Right ventricle myocardium inferior (tissue), 1 donor: ENCODE measurements at places on chromosomes 5 and 9. TPM values are rescaled to one million over a fixed set of nuclear protein-coding genes. Genes with fewer than 3 reads are reported as not detected.

Gene KIF4B
- total RNA-seq: not detected

Gene SPATA31E1
- total RNA-seq: not detected

Gene MARVELD2
- total RNA-seq: 1.5 TPM

Gene STPG3
- total RNA-seq: 1.4 TPM

Gene KLF4
- 36.9 TPM for total RNA-seq

Gene UGT3A2
- total RNA-seq: not detected

Gene GLRX
- 111 TPM for total RNA-seq

Gene PCDHA9
- total RNA-seq: not detected

Gene EXOSC2
- 11.2 TPM for total RNA-seq

- DNase-seq: no peak
These were observed 540.2 kb upstream of the TRPC7 start for GRCh38 chr5:136905571-136905970.

DNA sequence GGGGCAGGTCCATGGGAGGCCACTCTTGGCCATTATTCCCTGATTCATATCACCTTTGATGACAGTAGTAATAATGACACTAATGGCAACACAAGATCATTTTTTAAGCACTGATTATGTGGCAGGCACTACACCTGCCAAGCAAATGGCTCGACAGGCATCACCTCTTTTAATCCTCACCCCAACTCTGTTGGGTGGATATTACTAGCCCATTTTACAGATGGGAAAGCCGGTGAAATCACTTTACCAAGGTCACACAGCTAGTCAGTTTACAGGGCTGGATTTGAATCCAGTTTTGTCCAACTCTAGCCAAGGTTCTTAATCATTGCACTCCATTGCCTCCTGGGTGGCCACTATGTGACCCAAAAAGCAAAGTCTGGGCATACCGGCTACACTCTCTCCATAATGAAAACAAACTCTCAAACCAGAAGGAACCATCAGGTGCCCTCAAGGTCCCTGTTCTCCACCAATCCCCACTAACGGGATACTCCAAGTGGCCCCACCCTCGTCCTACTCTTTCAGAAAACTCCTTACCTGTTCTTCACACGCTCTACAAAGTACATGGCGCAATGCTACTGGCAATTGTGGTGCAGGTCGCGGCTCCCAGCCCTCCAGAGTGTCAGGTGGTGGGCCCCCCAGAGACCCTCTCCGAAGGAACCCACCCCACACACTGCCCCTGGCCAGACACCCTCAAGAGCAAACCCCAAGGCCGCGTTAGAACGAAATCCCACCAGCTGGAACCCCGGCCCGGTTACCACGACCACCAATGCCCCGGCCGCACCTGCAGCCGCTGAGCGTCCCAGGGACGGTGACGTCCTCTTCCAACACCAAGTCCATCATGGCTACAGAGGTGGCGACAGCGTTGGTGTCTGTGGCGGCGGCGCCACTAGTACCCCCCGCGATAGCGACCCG, 572 bp downstream of the CDK5RAP2 start:
- DNase-seq: no peak

DNA sequence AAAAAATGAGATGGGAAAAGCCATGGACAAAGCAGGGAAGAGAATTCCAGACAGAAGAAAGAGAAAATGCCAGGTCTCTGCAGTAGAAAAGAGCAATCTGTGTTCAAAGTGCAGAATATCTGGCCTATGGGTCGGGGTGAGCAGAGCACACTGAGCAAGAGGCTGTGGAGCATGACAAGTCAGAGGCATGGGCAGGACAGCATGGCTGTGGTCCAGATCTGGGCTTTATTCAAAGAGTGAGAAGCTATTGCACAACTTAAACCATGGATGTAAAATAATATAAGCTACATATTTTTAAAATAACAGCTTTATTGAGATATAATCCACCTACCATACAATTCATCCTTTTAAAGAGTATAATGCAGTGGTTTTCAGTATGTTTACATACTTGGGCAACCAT, 133.1 kb upstream of the SPDL1 start:
- no peak for DNase-seq

DNA sequence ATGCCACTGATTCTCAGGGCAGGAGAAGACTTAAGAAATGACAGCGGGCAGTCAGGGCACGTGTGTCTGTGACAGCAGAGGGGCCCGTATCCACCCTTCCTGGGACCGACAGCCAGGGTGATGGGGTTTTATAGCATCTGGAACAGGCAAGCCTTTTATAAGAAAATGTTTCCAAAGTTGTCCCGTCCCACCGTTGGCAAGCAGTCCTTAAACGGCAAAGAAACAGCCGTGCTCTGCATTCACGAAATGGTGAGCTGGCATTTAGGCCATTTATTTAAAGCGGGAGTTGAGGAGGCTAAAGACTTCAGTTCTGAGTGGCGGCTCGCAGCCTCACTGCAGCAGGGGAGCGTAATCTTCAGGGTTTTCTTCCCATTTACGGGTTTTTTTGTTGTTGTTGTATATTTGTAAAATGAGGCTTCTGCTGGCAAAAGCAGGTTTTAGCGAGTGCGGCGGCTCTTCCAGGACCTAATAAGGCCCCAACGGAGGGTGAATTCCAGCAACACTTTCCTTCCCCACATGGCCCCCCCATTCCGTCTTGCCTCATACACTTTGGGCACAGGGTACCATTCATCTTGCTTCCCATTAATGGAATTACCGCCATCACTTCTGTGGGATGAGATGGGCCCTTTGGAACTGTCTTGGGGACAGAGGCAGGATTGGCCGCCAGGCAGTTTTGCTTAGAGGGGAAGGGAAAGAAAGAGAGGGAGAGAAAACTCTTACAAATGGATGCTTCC, 15.8 kb downstream of the NEK6 start:
- no peak for DNase-seq

DNA sequence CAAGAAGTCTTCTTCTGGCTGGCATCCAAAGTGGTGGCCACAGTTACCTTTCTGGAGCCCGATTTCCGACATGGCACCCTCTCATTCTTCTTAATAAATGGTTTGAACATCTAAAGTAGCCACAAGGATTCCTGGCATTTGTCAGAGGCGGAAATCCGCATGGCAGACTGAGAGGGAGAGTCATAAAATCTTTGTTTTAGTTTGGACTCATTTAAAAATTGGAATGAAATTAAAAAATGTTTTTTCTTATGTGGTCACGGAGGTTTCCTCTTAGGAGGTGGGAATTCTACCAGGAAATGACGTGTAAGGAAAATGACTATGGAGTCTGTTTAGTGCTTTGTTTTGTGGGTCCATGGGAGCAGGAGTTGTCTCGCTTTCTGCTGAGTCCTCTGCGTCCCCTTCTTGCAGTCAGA, 133.0 kb upstream of the PTCH1 start:
- no peak for DNase-seq

GRCh38 chr9:131942146-131942720, 137.4 kb downstream of the MED27 start:
- no peak for DNase-seq
